Muscle of leg (tissue), 16 donors: ENCODE measurements at places on chromosomes 3 and 15. TPM values are rescaled to one million over a fixed set of nuclear protein-coding genes. Genes with fewer than 3 reads are reported as not detected.

Gene INSYN1
- total RNA-seq, result 5.7 TPM

Gene CDCP1
- total RNA-seq, result 0.04 TPM

Gene NDN
- 200 TPM for total RNA-seq

Gene CLN6
- total RNA-seq, result 8.2 TPM

Gene NOX5
- 0.09 TPM for total RNA-seq

Gene GAP43
- total RNA-seq, result 4.3 TPM

Gene FETUB
- 0.04 TPM for total RNA-seq

Gene TRIP4
- total RNA-seq, result 15.8 TPM

DNA sequence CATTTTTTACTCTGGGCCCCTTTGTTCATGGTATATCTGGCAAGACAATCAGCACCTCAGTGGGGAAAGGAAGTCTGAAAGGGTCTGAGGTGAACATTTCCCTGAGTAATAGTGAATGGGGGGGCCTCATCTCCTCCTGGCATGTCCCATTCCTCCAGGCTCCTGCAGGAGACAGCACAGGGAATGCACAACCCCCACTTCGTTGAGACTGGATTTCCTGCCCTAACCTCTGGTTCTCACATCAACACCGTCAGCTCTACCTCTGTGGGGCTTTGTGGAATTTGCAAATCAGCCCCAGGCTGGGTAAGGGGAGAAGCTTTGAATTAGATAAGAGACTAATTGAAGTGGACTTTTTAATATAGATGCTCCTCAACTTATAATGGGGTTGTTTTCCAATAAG lies 168.3 kb upstream of the TRIM42 start:
- no peaks in the 10 kb centered on the region for H3K27me3 ChIP-seq
- H3K27ac ChIP-seq, result no peak overlapping the region
- peaks cover 4% of the 10 kb centered on the region for H3K4me1 ChIP-seq
- DNase-seq, result no peak
- no peak overlapping the region for H3K4me3 ChIP-seq
- H3K36me3 ChIP-seq, result no peaks in the 10 kb centered on the region

GRCh38 chr3:28859897-28860296 lies 421.0 kb upstream of the RBMS3 start:
- no peaks in the 10 kb centered on the region for H3K36me3 ChIP-seq
- peak overlapping the region; percentile 38 for H3K27ac ChIP-seq
- no peak overlapping the region for H3K4me3 ChIP-seq
- no peaks in the 10 kb centered on the region for H3K27me3 ChIP-seq
- DNase-seq, result peak; percentile 78

GRCh38 chr3:79587150-79587549 lies 180.6 kb downstream of the ROBO1 start:
- no peak for DNase-seq
- no peaks in the 10 kb centered on the region for H3K27me3 ChIP-seq
- H3K4me3 ChIP-seq, result no peak overlapping the region
- H3K36me3 ChIP-seq, result no peaks in the 10 kb centered on the region
- no peaks in the 10 kb centered on the region for H3K4me1 ChIP-seq

GRCh38 chr3:112627919-112628466 lies 12.9 kb downstream of the CCDC80 start:
- DNase-seq, result peak; percentile 72
- H3K4me1 ChIP-seq, result peaks cover 6% of the 10 kb centered on the region
- no peak overlapping the region for H3K4me3 ChIP-seq
- H3K27me3 ChIP-seq, result no peaks in the 10 kb centered on the region
- H3K27ac ChIP-seq, result no peak overlapping the region

DNA sequence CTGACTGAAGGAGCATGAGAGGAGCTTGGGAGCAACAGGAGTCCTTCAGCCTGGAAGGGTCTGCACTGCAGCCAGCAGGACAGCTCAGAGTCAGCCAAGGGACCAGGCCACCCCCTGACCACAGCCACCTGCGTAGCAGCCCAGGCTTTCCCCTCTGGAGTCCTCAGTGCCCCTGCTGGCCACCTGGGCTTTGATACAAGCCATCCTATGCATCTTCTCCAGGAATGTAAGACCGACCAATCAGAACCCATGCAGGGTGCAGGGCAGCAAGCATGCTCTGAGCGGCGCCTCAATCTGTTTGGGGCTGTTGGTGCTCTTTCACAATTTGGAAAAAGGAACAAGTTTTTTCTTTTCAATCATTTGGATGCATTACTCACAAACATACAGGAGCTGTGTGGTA lies 52.0 kb downstream of the DZIP1L start:
- H3K27me3 ChIP-seq, result no peaks in the 10 kb centered on the region
- DNase-seq, result no peak
- no peaks in the 10 kb centered on the region for H3K4me1 ChIP-seq
- peaks cover 49% of the 10 kb centered on the region for H3K36me3 ChIP-seq
- no peak overlapping the region for H3K27ac ChIP-seq

GRCh38 chr3:10738688-10739372 lies 77.2 kb upstream of the SLC6A11 start:
- peaks cover 18% of the 10 kb centered on the region for H3K27me3 ChIP-seq
- DNase-seq, result peak; percentile 66
- H3K4me3 ChIP-seq, result peak overlapping the region; percentile 18
- no peaks in the 10 kb centered on the region for H3K4me1 ChIP-seq
- no peak overlapping the region for H3K27ac ChIP-seq
- H3K36me3 ChIP-seq, result no peaks in the 10 kb centered on the region

GRCh38 chr15:67082007-67082536 lies 16.7 kb downstream of the SMAD3 start:
- H3K4me3 ChIP-seq, result no peak overlapping the region
- no peak for DNase-seq
- peaks cover 4% of the 10 kb centered on the region for H3K36me3 ChIP-seq
- no peak overlapping the region for H3K27ac ChIP-seq
- H3K4me1 ChIP-seq, result peaks cover 41% of the 10 kb centered on the region

- H3K4me3 ChIP-seq, result no peak overlapping the region
- peaks cover 36% of the 10 kb centered on the region for H3K4me1 ChIP-seq
- H3K27ac ChIP-seq, result peak overlapping the region; percentile 51
- no peaks in the 10 kb centered on the region for H3K27me3 ChIP-seq
These were observed 17.3 kb upstream of the BSN start for GRCh38 chr3:49536875-49537533.

DNA sequence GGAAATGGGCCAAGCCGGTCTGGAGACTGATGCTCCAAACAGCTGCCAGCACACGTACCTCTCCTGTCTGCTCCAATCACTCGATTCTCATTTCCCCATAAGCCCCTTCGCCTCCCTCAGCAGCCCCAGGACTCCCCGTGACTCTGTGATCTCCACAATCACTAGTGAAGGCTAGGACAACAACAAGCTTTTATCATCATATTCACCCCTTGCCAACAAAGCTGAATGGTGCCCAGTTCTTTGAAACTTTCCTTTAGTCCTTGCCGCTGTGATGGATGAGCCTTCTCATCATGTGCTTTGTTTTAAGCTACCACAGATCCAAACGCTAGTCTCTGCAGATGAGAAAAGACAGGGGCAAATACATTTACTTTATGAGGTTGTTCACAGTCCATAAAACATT lies 242.0 kb downstream of the SV2B start:
- H3K27me3 ChIP-seq, result no peaks in the 10 kb centered on the region
- no peaks in the 10 kb centered on the region for H3K4me1 ChIP-seq
- no peaks in the 10 kb centered on the region for H3K36me3 ChIP-seq
- H3K27ac ChIP-seq, result no peak overlapping the region
- no peak for DNase-seq

GRCh38 chr3:181969925-181970324 lies 258.2 kb downstream of the SOX2 start:
- H3K4me3 ChIP-seq, result no peak overlapping the region
- H3K36me3 ChIP-seq, result no peaks in the 10 kb centered on the region
- H3K4me1 ChIP-seq, result no peaks in the 10 kb centered on the region
- H3K27ac ChIP-seq, result no peak overlapping the region
- no peak for DNase-seq

GRCh38 chr15:36484038-36484778 lies 95.2 kb upstream of the CDIN1 start:
- DNase-seq, result no peak
- H3K27ac ChIP-seq, result no peak overlapping the region
- no peak overlapping the region for H3K4me3 ChIP-seq
- H3K36me3 ChIP-seq, result no peaks in the 10 kb centered on the region
- no peaks in the 10 kb centered on the region for H3K4me1 ChIP-seq

DNA sequence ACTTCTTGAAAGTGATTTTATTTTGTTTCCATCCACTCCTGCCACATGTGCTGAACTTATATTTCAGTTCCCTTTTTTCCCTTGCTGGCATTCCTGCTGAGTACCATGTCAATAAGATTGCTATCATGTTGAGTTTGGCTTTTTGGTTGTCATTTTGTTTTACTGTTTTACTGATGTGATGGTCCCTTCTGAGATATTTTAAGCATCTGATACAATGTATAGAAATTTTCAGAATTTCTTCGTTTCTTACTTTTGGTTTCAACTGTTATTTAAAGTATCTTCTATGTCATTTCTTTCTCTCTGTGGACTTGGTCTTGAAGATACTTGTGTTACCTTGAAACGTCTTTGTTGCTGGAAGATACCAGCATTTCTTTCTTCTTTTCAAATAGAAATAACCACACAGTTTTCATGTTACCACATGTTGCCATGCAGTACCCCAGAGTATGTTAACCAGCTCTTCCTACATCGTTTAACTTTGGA lies 14.1 kb downstream of the SIDT1 start:
- no peak overlapping the region for H3K27ac ChIP-seq
- H3K4me3 ChIP-seq, result no peak overlapping the region
- H3K27me3 ChIP-seq, result no peaks in the 10 kb centered on the region
- H3K36me3 ChIP-seq, result no peaks in the 10 kb centered on the region

DNA sequence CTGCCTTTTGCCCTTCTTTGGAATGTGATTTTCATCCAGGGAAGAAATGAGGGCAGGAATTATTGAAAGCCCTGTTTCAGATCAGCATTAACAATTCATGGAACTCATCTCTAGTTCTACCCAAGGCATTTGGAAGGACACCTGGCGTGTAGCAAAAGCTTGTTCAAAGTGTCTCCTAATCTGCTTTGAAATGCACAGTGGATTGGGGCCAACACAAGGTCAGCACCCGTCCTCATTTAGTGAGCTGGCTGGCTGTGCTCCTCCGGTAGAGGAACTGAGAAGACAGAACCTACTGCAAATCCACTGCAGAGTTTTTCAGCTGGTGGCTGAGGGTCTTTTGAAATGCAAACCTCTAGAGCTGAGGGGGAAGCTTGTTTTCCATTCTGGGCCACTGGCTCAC lies 141.6 kb upstream of the STT3B start:
- no peaks in the 10 kb centered on the region for H3K27me3 ChIP-seq
- H3K4me3 ChIP-seq, result no peak overlapping the region

GRCh38 chr15:93201940-93202339 lies 112.9 kb upstream of the RGMA start:
- no peaks in the 10 kb centered on the region for H3K36me3 ChIP-seq
- no peak for DNase-seq
- peaks cover 35% of the 10 kb centered on the region for H3K4me1 ChIP-seq
- no peaks in the 10 kb centered on the region for H3K27me3 ChIP-seq

GRCh38 chr3:49470714-49471420 lies 800 bp downstream of the DAG1 start:
- peak; percentile 43 for DNase-seq
- peaks cover 36% of the 10 kb centered on the region for H3K4me1 ChIP-seq
- H3K4me3 ChIP-seq, result peak overlapping the region; percentile 70
- H3K27me3 ChIP-seq, result no peaks in the 10 kb centered on the region
- H3K36me3 ChIP-seq, result peaks cover 2% of the 10 kb centered on the region
- H3K27ac ChIP-seq, result peak overlapping the region; percentile 93

- peak; percentile 38 for DNase-seq
- H3K27me3 ChIP-seq, result no peaks in the 10 kb centered on the region
- peaks cover 31% of the 10 kb centered on the region for H3K36me3 ChIP-seq
- H3K27ac ChIP-seq, result peak overlapping the region; percentile 68
- peaks cover 20% of the 10 kb centered on the region for H3K4me1 ChIP-seq
These were observed 82.6 kb downstream of the TGFBR2 start for GRCh38 chr3:30688776-30689641.

DNA sequence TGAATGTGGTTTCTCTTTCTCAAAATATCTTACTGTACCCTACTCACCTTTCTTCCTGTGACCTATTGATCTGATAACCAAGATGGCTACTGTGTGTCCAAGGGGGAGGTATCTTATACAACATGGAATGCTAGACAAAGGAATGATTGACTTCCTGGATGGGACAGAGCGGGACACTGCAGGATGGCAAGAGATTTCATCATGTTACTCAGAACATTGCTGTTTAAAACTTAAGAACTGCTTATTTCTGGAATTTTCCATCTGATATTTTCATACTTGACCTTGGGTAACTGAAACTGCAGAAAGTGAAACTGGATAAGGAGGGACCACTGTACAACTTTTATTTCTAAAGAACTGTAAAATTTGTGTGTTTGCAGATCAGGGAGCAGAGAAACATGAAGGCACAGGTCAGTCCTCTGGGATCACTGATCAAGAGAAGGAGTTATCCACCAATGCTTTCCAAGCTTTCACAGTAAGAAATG lies 18.5 kb downstream of the CNOT10 start:
- H3K27ac ChIP-seq, result no peak overlapping the region
- H3K27me3 ChIP-seq, result no peaks in the 10 kb centered on the region
- DNase-seq, result no peak
- H3K4me3 ChIP-seq, result no peak overlapping the region
- no peaks in the 10 kb centered on the region for H3K36me3 ChIP-seq
- H3K4me1 ChIP-seq, result no peaks in the 10 kb centered on the region

DNA sequence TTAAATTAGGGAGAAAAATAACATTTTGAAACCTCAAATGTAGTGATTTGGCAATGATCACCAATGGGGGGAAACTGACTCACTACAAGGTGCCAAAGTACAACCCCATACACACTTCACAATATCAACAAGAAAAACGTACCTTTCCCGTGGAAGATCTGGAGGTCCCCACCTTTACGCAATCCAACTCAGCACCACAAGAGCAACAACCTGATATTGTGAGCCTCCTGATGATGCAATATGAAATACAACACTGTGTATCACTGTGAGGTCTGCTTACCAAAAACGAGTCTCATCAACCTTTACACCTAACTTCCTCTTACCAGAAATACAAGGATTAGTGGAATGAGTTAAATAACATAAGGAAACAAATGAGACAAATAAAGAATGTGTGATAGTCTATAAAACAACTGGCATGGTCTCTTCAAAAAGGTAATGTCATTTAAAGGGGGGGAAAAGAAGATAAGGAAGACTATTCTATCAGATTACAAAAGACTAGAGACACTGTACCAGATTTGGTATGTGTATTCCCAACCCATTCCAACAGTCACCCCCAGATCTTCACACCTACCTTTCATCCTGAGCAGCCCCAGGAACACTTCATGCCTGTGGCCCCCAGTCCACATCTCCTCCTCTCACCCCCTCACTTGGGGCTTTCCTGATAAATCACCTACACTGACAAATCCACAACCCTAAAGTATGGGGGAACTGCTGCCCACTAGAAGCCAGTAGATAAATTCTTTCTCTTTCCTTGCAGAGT lies 27.7 kb downstream of the DLG1 start:
- H3K27me3 ChIP-seq, result no peaks in the 10 kb centered on the region
- peaks cover 2% of the 10 kb centered on the region for H3K36me3 ChIP-seq
- H3K27ac ChIP-seq, result no peak overlapping the region
